Renal cortical epithelial cell (primary cell): ENCODE measurements at places on chromosomes 6 and 20. TPM values are rescaled to one million over a fixed set of nuclear protein-coding genes. Genes with fewer than 3 reads are reported as not detected.

RSPH3 gene
- 8.2 and 21.1 TPM in 2 replicates for total RNA-seq

DNA sequence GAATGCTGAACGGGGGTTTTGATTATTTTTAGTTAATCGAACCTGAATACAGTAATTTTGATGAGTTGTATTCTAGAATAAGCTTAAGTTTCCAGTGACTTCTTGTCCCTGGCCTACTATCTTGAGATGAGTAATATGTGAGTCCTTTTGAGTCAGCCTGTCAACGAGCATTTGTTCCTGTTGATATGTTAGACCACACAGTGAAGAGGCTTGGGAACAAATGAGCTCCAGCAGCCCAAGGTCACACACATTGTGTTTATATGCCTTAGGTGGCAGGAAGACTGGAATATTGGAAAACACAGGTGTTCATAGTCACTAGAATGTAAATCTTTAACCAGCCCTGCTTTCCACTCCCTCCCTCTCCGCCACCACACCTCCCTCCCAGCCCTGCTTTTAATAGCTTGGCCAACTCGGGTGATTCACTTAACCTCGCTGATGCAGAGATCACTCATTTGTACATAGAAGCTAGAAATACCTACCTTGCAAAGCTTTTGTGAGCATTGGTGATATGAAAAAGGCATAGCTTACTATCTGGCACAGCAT lies 9.1 kb downstream of the SMPDL3A start:
- peak; percentile 96 for DNase-seq

DNA sequence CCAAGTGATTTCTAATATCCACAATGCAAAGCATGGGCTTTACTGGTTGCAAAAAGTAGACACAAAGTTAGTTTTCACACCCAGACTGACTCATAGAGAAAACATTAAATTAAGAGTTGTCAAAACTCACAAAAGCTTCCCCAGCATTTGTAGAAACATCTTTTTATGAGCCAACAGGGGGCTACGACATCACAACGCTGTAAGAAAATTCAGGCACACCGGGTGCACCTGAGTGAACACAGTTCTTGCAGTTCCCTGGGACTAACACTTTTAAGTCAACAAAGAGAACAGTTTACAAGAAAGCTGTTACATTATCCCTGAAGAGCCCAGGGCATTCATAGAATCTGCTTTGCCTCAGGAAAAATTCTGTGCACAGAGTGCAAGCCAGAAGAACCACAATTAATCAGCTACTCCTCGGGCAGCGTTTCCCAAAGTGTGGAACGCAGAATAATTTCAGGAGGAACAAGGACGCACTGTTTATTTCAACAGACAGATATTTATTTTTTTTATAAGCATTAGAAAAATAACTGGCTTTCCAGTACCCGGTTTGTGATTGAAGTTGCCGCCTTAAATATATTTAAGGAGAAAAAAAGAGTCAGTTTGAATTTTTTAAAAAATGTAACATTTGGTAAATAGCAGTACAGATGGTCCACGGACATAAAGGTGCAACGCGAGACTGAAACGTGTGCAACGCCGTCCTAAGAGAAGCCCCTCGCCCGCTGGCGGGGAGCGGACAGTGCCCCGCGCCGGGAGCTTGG lies 1.2 kb downstream of the NCOA5 start:
- DNase-seq: peak; percentile 57

DNA sequence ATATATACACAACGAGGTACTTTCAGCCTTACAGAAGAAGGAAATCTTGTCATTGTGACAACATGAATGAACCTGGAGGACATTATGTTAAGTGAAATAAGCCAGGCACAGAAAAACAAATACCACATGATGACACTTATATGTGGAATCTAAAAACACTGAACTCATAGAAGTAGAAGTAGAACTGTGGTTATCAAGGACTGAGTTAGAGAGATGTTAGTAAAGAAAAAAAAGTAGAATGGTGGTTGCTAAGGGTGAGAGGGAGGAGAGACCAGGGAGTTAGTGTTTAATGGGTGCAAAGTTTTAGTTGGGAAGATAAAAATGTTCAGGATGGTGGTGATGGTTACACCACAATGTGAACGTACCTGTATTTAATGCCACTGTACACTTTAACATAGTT lies 4.8 kb upstream of the STX11 start:
- no peak for DNase-seq

HUS1B gene
- 0.70 TPM in 1 of 2 replicates, not detected in the other for total RNA-seq

DNA sequence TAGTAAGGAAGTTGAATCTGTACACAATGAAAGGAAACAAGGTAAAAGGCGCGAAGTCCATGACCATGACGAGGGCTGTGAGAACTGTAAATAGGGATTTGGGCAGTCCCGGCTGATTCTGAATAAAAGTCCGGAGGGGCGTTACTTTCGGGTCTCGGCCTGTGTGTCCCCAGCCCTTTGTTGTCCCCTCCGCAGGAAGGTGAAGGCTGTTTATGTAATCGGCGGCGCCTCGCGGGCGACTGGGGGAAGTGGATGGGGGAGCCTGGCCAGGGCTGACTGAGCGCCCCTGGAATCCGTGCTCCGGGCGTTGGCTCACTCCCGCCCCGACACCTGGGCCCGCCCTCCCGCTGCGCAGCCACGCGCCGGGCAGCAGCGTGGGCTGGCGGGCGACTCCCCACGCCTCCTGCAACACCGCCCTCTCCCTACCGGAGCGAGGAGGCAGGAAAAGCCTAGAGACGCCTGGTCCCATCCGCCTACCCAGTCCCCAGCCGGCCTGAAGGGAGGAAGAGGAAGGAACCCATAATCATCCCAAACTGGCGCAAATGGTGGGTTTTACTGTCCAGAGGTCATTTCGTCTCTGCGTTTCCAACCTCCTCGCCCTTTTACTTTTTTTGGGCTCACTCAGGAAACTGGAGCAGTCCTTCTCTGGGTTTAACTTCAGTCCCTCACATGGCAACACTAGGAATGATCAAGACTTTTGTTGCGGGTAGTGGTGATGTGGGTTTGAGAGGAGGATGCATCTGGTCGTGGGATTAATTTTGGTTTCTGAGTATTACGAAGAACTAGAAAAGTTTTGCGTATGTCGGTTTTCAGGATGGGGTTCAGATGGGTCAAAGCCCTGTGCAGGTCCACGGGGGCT lies 12.1 kb downstream of the TRIM31 start:
- no peak for DNase-seq

GRCh38 chr6:87070741-87071140 lies 24.2 kb downstream of the CGA start:
- no peak for DNase-seq

DNA sequence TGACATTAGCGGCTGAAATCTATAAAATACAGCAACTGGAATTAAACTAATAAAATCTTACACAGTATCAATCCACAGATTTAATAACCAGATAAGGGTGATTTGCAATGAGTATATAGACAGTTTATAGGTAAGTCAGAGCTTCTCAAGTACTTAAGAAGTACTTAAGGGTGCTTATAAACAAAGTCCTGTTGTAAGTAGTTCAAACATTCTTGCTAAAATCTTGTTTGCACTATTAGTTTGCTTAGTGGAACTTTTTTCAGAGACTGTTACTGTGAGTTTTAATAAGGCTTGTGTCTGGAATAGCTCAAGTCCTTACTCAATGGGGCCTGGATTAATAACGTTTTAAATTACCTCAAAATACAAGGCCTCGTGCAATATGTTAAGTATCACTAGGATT lies 240.5 kb downstream of the GMDS start:
- no peak for DNase-seq

- peak; percentile 37 for DNase-seq
These were observed 251.8 kb upstream of the RUNX2 start for GRCh38 chr6:45076217-45076930.

- DNase-seq: no peak
These were observed 5.6 kb upstream of the POLR1H start for GRCh38 chr6:30055513-30055912.

DNA sequence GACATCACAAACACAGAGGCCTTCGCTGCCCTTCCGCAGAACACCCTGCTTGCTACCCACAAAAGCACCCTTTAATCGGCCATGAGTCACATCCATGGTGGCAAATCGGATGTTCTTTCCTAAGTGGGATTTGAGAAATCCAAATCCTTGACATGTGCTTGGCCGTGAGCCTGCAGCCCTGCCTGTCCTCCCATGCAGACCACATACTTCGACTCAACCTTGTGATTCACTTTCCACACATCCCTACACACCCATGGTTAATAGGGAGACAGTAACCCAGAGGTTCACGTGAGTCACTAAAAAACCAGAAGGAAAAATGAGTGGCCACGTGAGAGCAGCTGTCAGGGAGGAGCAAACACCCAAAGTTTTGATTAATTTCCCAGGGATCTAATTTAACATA lies 19.4 kb downstream of the RAMACL start:
- DNase-seq: peak; percentile 94

DNA sequence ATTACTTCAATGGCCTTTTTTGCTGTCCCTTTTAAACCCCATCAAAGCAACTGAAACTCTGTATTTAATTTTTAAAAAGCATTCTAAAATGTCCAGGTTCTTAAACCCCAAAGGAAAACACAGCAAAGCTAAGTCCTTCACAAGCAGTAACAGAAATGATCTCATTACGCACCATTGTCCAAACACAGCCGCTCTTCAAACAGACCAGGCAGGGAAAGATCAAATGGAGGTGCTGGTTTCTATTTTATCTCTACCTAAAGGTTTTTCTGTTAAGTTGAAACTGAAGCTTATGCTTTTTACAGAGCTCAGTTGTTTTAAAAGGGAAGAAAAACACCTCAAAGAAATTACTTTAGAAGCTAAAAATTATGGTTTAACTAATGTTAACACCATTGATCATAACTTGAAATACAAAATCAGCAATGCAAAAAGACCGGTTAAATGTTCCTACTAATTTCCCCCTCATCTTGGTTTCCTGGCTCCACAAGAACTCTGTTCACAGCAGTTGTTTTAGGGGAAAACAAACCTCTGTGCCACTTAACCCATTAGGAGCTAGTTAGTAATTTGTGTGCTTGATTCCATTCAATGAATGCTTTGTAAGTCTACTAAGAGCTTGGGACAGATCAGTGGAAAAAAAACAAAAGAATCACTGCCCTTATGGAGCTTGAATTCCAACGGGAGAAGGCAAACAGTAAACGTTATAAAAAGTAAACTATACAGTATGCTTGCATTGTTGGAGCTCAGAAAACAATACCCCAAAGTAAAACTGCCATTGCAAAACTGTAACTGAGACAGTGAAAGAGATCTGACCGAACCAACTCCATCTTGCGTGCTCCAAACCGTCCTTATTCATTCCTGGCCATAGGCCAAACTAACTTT lies 87.4 kb downstream of the CD24 start:
- DNase-seq: no peak

DNA sequence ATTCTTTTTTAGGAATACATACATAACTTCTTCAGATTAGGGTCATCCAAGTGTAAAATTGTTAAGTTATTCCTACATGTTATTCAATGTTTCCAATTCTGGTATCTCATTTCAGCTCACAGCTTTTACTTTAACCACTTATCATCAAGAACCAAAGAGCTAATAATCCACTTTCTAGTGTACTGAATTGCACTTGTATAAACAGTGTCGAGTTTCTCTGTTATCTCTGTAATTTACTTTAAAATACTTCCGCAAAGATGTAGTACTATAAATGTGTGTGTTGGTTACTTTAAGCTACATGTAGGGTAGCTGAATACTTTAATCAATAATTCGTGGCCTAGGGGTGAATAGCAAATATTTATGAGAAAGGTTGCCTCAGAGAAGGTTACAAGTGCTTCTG lies 8.8 kb upstream of the GJA1 start:
- no peak for DNase-seq

DNA sequence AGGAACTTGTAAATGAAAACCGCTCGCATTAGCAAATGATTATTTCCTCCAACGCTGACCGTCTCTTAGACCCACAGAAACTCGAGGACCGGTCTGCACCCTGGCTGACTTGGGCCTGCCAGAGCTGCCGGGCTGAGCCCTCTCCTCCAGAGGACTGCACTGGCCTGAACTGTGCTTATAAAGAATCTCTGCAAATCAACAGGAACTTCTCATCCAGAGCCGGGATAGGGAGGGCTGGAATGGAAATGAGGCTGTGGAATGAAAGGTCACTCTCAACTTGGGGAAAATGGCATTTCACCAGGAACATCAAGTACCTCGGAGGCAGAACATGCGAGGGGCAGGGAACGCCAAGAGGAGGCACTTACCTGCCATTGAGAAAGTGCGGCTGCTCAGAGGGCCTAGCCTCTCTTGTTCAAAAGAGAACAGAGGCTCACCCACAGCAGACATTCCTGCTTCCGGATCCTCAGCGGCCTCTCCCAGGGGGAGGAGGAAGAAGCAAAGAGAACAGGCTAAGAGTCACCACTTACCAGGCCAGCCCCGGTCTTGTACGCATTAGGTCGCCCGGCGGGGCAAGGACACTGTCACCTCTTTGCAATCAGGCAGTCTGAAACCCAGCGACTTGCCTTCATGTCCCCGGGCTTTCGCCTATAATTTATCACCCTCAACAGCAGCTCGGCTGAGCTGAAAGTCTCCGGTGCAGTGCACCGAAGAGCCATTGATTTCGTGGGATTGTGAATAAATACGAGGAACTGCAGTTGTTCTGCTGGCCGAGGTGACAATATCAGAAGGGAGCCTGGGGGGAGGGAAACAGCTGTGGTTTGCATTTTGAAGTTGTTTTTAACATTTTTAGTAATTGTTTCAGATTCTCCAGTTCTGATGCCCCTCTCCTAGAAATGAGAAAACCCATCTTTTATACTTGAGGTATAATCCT lies 37.6 kb downstream of the ZMYND8 start:
- DNase-seq: peak; percentile 89

- no peak for DNase-seq
These were observed 97.6 kb downstream of the FAM50B start for GRCh38 chr6:3946778-3947177.
